A549 treated with CORT108297 at 1 μM for 4 hours (cell line): ENCODE measurements at places on chromosomes 12 and 14. TPM values are rescaled to one million over a fixed set of nuclear protein-coding genes. Genes with fewer than 3 reads are reported as not detected.

The MYH6 gene
- not detected in 5 replicates for total RNA-seq

The LAG3 gene
- total RNA-seq: 0.65 to 2.0 TPM (median 1.3 TPM) in 5 replicates

The TC2N gene
- total RNA-seq: 0.54 to 0.70 TPM (median 0.64 TPM) in 5 replicates

The CS gene
- total RNA-seq: 143 to 171 TPM (median 150 TPM) in 5 replicates

The RNASE7 gene
- not detected in 5 replicates for total RNA-seq

The SERPINA5 gene
- 0.05 to 0.16 TPM (median 0.14 TPM) in 5 replicates for total RNA-seq

The MYO1H gene
- not detected in 5 replicates for total RNA-seq

The DNAH10 gene
- total RNA-seq: 0.14 to 0.26 TPM (median 0.17 TPM) in 5 replicates

The SMCO3 gene
- 0.04 TPM in 1 of 5 replicates, not detected in the others for total RNA-seq

The OR11H12 gene
- total RNA-seq: not detected in 5 replicates

The OAS2 gene
- 0.21 to 0.27 TPM (median 0.23 TPM) in 5 replicates for total RNA-seq

The GLS2 gene
- 0.06 to 0.22 TPM (median 0.12 TPM) in 5 replicates for total RNA-seq

The CLEC6A gene
- not detected in 5 replicates for total RNA-seq

The CPNE6 gene
- 0.05 TPM in 1 of 5 replicates, not detected in the others for total RNA-seq

The DIO3 gene
- 0.03 to 0.08 TPM (median 0.03 TPM) in 3 of 5 replicates, not detected in the others for total RNA-seq

The OR4K1 gene
- total RNA-seq: not detected in 5 replicates

The HOXC5 gene
- 0.57 to 0.85 TPM (median 0.73 TPM) in 5 replicates for total RNA-seq

The LRTM2 gene
- 0.07 to 0.10 TPM in 2 of 5 replicates, not detected in the others for total RNA-seq

The AICDA gene
- 0.05 to 0.13 TPM (median 0.11 TPM) in 4 of 5 replicates, not detected in the other for total RNA-seq

The NR4A1 gene
- total RNA-seq: 29.4 to 44.3 TPM (median 34.2 TPM) in 5 replicates

The CLEC1B gene
- total RNA-seq: not detected in 5 replicates

The NELL2 gene
- 0.22 TPM in 1 of 5 replicates, not detected in the others for total RNA-seq

The TOMM20L gene
- not detected in 5 replicates for total RNA-seq

The KRT2 gene
- total RNA-seq: not detected in 5 replicates

The BMP4 gene
- total RNA-seq: 1.6 to 2.6 TPM (median 2.0 TPM) in 5 replicates

The SLC41A2 gene
- total RNA-seq: 21.6 to 25.4 TPM (median 22.3 TPM) in 5 replicates

The FITM1 gene
- total RNA-seq: 0.07 to 0.15 TPM in 2 of 5 replicates, not detected in the others

The GLTP gene
- 19.2 to 21.6 TPM (median 19.9 TPM) in 5 replicates for total RNA-seq

The C14orf132 gene
- 3.7 to 5.9 TPM (median 4.7 TPM) in 5 replicates for total RNA-seq

The TAS2R14 gene
- total RNA-seq: 0.30 to 0.96 TPM (median 0.58 TPM) in 5 replicates

The LTBR gene
- 168 to 231 TPM (median 214 TPM) in 5 replicates for total RNA-seq

The CYP27B1 gene
- 1.2 to 3.7 TPM (median 2.0 TPM) in 5 replicates for total RNA-seq

The ZBTB42 gene
- total RNA-seq: 2.3 to 4.0 TPM (median 3.5 TPM) in 5 replicates
